Right atrium auricular region (tissue), 2 donors: ENCODE measurements at places on chromosomes 7 and 10. TPM values are rescaled to one million over a fixed set of nuclear protein-coding genes. Genes with fewer than 3 reads are reported as not detected.

DNA sequence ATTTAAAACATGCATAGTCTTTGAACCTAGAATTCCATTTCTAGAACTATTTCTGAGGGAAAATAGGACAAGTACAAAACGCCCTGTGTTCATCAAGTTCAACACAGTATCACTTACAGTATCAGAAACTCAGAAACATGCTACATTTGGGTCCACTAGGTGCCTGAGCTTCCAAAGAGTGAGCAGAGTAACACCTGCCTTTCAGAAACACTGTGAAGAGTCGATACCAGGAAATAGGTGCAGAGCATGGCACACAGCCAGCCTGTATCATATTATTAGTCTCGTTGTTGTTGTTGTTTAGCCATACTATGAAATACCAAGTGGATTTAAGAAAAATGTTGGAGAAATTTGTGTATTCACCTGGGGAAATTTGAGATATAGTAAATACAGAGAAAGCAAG lies 392.1 kb upstream of the MGMT start:
- peak; percentile 30 for DNase-seq

- DNase-seq: peak; percentile 63
Observed at GRCh38 chr7:148941598-148942275, 57.6 kb upstream of the EZH2 start.

GRCh38 chr10:62189131-62189530 lies 79.5 kb downstream of the RTKN2 start:
- DNase-seq: no peak

DNA sequence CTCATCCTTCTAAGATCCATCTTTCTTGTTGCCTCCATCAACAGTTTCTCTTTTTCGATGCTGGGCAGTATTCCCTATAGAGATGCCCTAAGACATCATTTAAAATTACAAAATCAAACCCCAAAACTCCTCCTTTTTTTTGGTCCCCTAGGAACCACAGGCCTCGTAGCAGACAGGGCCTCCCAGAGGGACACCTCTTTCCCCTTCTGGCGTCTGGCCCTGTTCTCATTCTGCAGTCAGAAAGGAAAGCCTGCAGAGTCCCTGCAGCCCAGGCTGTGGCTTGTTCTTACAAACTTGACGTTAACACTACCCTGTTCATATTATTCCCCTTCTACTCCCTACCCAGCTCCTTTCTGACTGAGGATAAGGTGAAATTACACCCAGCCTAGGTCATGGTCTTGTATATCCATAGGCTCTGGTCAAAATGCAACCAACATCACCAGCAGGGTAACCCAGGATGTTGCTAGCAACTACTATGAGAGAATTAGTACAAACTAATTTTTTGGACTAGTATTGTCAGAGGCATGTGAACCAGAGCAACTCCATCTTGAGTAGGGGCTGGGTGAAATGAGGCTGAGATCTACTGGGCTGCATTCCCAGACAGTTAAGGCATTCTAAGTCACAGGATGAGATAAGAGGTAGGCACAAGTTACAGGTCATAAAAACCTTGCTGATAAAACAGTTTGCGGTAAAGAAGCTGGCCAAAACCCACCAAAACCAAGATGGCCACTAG lies 3.5 kb upstream of the EPHA1 start:
- peak; percentile 32 for DNase-seq

DNA sequence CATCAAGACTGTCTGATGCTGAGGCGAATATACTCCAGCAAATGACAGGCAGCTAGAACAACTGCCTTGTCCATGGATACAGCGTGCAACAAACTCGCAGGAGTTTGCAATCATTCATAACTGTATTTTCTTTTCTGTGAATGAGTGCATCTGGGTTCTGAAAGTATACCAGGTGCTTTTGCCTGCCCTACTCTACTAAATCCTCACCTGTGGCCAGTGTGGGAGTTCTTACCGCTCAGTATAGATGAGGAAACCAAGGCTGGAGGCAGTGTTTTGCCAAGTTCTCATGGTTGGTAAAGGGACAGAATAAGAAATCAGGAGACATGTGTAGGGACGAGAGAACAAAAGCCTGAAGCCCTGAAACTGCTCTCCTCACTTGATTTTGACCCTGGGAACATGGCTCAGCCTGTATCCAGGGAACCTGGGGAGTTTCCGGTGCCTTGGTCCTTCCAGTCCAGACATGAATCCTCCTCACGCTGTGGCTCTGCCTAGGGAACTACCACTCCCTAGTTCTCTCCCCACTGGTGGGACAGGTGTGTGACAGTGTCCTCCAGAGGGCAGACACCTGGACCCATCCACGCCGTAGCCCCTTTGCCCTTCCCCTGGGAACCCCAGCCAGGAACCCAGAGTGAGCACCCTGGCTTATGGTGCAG lies 142.0 kb downstream of the CDH23 start:
- DNase-seq: no peak

Gene PLCE1
- total RNA-seq: 28.1 TPM

Gene EBLN1
- not detected for total RNA-seq

Gene GRIFIN
- total RNA-seq: not detected

Gene PTF1A
- total RNA-seq: not detected
